ENCODE measurements at places on chromosomes 5 and 9.

GRCh38 chr5:18281947-18282581 lies 647.8 kb downstream of the TAF11L14 start:
- DNase-seq = no peak

DNA sequence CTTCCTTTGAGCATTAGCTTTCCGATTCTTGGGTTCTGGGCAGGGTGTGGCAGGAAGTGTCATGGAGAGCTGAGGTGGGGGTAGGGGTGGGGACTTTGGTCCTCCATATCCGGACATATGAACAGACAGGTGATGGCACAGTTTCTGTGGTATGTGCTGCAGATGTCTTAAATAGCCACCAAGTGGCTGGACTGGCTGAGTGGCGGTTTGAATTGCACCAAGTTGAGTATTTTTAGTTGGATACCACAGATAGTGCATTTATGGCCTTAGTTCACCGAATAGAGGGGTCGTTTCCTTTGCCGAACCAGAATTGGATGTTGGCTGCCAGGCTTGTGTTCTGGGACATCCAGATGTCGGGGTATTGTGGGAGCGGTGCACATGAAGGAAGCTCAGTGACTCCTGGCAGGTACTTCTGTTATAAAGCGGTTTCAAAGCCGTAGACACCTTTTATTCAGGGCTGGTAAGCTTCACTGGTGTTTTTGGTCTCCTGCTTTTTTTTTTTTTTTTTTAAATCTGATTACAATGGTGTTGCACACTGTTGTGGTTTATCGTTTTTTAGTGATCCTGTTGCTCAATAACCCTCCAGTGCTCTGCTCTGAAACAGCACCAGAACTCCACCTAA lies 15.1 kb upstream of the TNFAIP8 start:
- DNase-seq = no peak

DNA sequence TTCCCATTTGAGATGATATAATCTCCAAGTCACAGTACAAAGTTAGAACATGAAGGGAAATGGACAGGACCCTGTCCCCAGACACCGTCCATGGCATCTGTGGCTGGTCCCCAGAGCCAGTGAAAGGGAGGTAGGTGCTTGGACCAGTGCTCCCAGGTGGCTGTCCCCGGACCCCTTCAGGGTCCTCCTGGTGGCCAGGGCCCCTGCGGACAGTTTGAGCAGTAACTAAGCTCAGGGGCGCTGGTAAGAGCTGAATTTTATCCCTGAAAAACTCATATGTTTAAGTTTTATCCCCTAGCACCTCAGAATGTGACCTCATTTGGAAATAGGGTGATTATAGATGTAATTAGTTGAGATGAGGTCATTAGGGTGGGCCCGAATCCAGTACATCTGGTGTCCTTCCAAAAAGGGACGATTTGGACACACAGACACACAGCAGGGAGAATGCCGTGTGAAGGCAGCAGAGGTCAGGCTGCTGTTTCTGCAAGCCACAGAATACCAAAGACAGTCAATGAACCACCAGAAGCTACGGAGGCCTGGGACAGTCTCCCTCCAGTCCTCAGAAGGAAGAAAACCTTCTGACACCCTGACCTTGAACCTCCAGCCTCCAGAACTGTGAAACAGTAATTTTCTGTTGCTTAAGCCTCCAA lies 185.0 kb downstream of the ATPSCKMT start:
- DNase-seq = no peak

- DNase-seq = no peak
Observed at GRCh38 chr9:114893221-114894010, 37.0 kb downstream of the TNFSF8 start.

All from stimulated activated CD4-positive, alpha-beta T cell treated with anti-CD3 and anti-CD28 coated beads, Interleukin-15, amount 100 ng/mL, for 1 hour (primary cell).